HepG2 (cell line): ENCODE measurements at places on chromosomes 16 and 17. TPM values are rescaled to one million over a fixed set of nuclear protein-coding genes. Genes with fewer than 3 reads are reported as not detected.

DNA sequence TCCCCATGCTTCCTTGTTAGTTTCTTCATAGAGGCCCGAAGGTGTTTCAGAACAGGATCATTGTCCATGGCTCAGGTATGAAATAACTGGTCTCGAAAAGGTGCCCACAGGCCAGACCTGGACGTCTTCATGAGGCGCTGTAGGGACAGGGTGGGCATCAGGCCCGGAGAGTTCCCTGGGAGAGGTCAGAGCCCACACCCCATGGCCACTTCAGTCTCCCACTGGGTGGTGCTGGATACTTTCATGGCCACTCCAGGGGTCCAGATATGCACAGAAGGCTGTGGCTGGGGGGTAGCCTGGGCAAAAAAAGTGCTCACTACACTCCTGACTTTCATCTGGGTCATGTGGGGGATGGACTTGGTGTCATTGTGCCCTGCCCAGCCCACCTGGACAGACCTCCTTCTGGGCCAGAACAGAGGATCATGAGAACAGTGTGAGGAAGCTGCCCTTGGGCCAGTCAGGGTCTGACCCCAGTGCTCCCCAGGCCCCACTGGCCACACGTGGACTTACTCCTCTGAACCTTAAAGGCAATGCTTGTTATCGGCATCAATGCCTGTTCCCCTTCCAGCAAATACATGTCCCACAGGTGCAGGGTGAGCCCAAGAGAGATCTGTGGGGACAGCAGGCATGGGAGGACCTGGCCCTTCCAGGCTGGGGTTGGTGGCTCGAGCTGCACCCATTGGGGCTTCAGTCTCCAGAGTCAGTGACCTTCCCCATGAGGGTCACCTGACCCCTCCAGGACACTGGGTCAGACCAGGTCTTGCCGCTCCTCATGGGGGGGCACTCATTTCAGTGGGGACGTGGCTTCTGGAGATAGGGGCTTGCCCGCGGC is 36.9 kb downstream of the LGALS9 start:
- peaks cover 3% of the 10 kb centered on the region for H3K27me3 ChIP-seq
- no peak for DNase-seq
- H3K4me1 ChIP-seq = no peaks in the 10 kb centered on the region
- no peak overlapping the region for H3K27ac ChIP-seq
- H3K36me3 ChIP-seq = no peaks in the 10 kb centered on the region
- no peak overlapping the region for H3K4me3 ChIP-seq

GRCh38 chr17:76715496-76715830 is 4.7 kb upstream of the MXRA7 start:
- H3K27me3 ChIP-seq = no peaks in the 10 kb centered on the region
- no peak overlapping the region for H3K27ac ChIP-seq
- peaks cover 21% of the 10 kb centered on the region for H3K4me1 ChIP-seq
- DNase-seq = no peak

DNA sequence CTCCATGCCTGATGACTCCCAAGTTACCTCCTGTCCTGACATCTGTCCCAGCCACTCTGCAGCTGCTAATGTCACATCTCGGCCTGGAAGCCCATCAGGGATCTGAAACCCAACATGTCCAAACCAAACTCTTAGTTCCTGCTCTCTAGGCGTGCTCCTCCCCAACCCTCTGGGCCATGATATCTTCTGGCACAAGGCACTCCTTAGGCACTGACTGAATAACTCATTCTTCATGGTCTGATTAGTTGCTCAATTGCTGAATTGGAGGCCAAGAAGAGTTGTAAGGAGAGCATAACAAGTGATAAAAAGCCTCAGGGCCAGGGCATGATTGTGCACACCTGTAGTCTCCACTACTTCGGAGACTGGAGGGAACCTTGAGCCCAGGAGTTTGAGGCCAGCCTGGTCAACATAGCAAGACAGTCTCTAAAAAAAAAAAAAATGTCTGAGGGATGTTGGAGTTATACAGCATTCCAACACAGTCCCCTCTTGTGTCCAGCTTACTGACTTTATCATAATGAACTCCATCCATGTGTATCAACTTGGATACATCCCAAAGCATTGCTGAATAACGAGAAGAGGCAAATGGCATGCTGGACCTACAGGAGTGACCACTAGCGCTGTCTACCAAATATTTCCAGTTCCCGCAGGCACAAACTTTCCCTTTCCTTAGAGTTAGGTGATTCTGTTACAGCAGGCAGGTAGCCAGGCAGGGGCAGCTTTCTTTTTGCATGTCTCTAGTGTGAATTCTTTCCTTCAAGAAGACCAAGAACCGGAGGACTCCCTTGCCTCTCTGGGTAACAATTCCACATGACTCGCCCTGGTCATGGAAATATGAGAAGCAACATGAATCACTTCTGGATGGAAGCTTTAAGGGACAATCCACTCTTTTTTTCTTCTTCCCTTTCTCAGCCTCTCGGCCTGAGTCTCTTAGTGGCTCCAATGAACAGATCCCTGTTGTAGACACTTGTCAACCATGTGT is 18.1 kb upstream of the SHCBP1 start:
- DNase-seq = no peak
- H3K27me3 ChIP-seq = peaks cover 15% of the 10 kb centered on the region; the same call in 2 of the 3 replicates
- H3K4me1 ChIP-seq = no peaks in the 10 kb centered on the region
- H3K27ac ChIP-seq = no peak overlapping the region

MT1F gene
- total RNA-seq = 169 and 211 TPM in 2 replicates

DNA sequence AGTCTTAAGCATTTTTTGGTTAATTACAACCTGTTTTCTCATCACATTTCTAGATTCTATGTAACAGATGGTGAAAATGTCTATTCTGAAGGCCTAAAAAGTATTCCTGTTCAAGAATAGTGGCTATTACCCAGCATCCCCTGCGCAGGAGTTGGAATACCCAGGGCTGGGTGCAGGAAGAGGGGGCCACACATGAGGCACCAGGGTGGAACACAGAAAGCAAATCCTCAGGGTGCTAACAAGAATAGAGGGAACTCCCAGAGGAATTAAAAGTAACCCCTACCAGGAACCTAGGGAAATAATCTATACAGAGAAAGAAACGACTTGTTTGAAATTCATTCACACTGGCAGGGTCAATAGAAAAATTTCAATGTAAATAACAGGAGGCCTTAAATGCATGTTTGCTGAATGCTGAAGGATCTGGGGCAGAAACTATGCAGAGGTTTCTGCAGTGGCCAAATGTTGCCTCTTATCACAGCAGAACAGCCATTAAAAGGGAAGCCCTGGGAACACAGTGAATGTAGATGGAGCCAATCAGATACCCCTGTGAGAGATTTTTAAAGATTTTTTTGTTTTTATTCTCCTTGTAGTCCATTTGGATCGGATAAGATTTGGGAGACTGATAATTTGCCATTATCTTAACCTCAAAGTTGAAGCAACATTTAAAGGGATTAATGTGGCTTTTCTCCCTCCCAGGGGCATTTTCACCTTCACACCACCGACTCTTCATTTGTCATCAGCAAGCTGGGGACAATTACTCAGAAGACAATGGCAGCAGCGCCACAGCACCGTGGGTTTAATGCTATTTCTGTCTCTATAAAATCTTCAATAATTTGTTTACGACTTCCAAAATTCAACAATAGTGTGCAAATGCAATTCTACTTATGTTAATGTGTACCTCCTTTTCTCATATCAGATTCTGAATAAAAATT is 196.0 kb upstream of the PSMD7 start:
- H3K4me3 ChIP-seq = no peak overlapping the region
- H3K27me3 ChIP-seq = no peaks in the 10 kb centered on the region; the same call in 1 of the 2 replicates
- no peak for DNase-seq

DNA sequence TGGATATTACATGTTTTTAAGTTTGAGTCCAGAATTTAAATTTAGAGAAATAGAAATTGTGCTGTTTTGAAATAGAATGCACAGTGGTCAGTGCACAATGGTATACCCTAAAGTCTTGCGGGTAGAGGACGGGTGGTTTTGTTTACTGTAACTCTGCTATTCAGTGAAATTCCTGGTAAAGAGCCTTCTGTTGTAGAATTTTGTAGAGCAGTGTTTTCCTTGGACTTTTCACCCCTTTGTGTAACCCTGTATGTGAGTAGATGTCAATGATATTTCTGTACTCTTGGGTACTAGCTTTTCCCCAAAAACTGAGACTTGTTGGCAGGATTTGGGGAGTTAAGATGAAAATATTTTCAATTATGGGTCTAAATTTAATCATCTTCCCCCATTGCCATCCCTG is 19.5 kb downstream of the IST1 start:
- no peak for DNase-seq
- H3K27me3 ChIP-seq = no peaks in the 10 kb centered on the region
- peaks cover 60% of the 10 kb centered on the region for H3K4me1 ChIP-seq
- no peak overlapping the region for H3K27ac ChIP-seq
- H3K4me3 ChIP-seq = no peak overlapping the region
- peaks cover 43% of the 10 kb centered on the region for H3K36me3 ChIP-seq

OVCA2 gene
- 28.2 and 28.5 TPM in 2 replicates for total RNA-seq

DNA sequence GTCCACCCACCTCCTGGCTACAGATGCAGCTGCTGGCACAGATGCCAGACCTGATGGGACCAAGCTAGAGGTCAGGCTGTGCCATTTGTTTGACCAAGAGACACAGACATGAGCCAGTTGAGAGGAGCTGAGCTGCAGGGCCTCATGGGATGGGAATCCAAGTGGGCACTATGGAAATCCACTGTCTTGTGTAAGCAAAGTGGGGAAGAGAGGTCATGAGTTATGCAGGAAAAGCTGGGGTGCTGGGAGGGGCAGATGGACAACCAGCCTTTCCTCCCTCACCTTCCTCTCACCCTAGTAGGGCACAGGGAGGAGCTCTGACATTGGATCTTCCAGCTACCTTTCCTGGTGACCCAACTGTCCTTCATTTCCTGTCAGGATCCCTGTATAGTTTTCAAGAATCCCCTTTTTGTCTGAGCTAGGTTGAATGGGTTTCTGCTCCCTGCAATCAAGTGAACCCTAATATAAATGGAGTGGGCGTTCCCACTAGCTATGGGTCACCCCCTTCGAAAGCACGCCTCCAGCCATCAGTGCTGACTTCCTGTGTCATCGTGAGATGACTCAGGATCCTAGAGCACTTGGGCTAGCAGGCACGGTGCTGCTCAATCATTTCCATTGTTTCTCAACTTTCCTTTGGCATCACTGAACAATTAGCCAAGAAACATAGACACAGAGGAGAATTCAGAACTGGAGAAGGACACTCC is 13.6 kb downstream of the ATPAF2 start:
- H3K36me3 ChIP-seq = peaks cover 26% of the 10 kb centered on the region; the same call in 2 of the 3 replicates
- no peak overlapping the region for H3K27ac ChIP-seq
- H3K27me3 ChIP-seq = no peaks in the 10 kb centered on the region
- H3K4me1 ChIP-seq = no peaks in the 10 kb centered on the region

TAT gene
- 1.6 and 2.2 TPM in 2 replicates for total RNA-seq

GRCh38 chr16:11589198-11589550 is 2.5 kb upstream of the LITAF start:
- peaks cover 21% of the 10 kb centered on the region; the same call in 2 of the 3 replicates for H3K27me3 ChIP-seq
- H3K27ac ChIP-seq = no peak overlapping the region
- H3K36me3 ChIP-seq = no peaks in the 10 kb centered on the region
- H3K4me3 ChIP-seq = no peak overlapping the region
- H3K4me1 ChIP-seq = peaks cover 36% of the 10 kb centered on the region
- DNase-seq = no peak

DNA sequence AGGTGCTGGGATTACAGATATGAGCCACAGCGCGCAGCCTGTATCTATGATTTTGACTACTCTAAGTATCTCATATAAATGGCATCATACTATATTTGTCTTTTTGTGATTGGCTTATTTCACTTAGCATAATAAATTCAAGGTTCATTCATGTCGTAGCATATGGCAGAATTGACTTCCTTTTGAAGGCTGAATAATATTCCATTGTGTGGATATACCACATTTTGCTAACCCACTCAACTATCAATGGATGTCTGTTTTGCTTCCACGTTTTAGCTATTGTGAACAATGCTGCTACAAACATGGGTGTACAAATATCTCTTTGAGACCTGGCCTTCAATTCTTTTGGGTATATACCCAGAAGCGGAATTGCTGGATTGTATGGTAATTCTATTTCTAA is 10.1 kb downstream of the PLXDC1 start:
- H3K4me1 ChIP-seq = no peaks in the 10 kb centered on the region
- no peak overlapping the region for H3K27ac ChIP-seq
- H3K36me3 ChIP-seq = no peaks in the 10 kb centered on the region
- no peak for DNase-seq

DNA sequence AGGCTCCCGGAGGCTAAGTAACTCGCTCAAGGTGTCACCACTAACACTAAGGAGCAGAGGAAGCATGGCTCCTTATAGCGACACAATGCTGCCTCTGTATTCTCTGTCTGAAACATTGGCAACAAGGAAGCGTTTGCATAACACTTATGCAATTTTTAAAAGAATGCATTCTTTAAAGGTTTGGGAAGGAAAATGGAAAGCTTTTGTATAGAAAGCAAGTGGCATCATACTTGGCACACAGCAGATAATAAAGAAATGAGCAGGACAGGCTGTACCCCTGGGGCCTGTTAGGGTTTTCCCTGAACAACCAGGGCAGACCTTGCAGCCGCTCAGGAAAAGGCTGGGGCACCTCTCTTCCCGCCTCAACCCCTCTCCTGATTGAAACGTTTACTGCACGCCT is 36.9 kb downstream of the PPL start:
- no peak for DNase-seq
- H3K27ac ChIP-seq = no peak overlapping the region
- H3K27me3 ChIP-seq = no peaks in the 10 kb centered on the region

SYT17 gene
- 0.14 TPM in 1 of 2 replicates, not detected in the other for total RNA-seq

- H3K36me3 ChIP-seq = no peaks in the 10 kb centered on the region
- no peaks in the 10 kb centered on the region for H3K27me3 ChIP-seq
Measured at GRCh38 chr16:64437706-64438324, 684.0 kb downstream of the CDH11 start.

NXPH3 gene
- 0.04 and 0.08 TPM in 2 replicates for total RNA-seq

PLEKHM1 gene
- 7.1 and 7.6 TPM in 2 replicates for total RNA-seq

GRCh38 chr17:20010099-20010863 is 1.1 kb downstream of the SPECC1 start:
- H3K36me3 ChIP-seq = no peaks in the 10 kb centered on the region
- H3K4me3 ChIP-seq = peak overlapping the region; percentile 54
- H3K4me1 ChIP-seq = peaks cover 20% of the 10 kb centered on the region
- no peak overlapping the region for H3K27ac ChIP-seq
- DNase-seq = peak; percentile 33
- H3K27me3 ChIP-seq = peaks cover 30% of the 10 kb centered on the region; the same call in 2 of the 3 replicates

DNA sequence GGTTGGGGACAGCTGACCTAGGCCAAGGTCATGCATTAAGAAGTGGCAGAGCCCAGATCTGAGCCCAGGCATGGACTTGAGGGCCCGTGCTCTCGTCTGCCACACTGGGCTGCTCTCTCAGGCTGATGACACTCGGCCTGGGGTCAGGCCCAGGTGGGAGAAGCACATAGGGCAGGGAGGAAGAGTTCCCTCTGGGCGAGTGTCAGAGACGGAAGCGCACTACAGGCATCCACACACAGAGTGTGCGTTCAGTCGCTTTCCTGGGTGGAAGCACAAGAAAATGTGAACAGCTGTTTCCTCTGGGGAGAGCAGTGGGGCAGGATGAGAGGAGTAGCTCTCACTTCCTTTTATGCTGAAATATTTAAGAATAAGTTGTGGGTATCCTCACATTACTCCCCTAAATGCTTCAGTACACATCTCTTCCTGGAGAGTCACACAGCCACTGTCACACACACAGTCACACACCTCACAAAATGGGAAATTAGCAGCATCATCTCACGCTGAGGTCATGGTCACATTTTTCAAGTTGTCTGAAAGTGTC is 59.7 kb downstream of the B9D1 start:
- H3K27me3 ChIP-seq = no peaks in the 10 kb centered on the region
- peaks cover 36% of the 10 kb centered on the region for H3K4me1 ChIP-seq
- no peak overlapping the region for H3K4me3 ChIP-seq
- H3K27ac ChIP-seq = no peak overlapping the region
